Activated CD4-positive, alpha-beta T cell treated with anti-CD3 and anti-CD28 coated beads, Interleukin-2, amount 50 U/mL, for 1 hour (primary cell): ENCODE measurements at places on chromosomes 5 and 9.

DNA sequence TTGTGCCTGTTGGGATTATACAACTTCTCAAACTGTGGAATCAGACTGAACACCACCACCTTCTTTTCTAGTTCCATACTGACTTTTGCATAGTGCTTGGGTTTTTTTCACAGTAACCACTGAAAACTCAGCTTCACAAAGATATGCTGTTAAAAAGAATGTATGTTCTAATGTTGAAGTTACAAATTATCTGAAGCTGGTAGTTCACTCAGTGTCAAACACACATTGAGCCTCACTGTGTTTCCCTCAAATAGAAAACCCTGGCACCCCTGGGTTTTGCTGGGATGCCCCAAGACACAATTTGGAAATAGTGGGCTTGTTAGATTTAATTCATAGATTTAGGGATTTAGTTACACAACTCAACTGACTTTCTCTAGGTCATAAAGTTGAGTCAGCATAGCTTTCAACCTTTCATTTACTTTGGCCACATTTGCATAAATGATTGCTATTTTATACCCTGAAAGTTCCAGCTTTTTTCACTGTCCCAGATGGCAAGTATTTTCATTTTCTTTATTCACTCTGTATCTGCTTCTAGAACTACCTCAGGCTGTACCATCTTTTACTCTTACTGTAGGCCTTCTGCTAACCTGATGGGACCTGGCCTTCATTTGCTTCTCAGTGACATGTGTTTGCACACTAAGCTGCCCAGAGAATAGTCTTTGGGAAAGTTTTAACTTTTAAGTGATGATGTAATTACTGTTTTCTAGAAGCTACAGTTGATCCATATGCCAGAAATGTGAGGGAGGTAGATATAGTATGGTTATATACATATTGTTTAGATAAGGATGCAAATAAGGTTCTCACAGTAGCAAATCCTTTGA lies 115.1 kb downstream of the CDC42SE2 start:
- no peak for DNase-seq

GRCh38 chr5:54221135-54221534 lies 89.2 kb downstream of the ARL15 start:
- DNase-seq, result no peak

- no peak for DNase-seq
Measured at GRCh38 chr5:122310889-122311288, 1.1 kb upstream of the SNCAIP start.

DNA sequence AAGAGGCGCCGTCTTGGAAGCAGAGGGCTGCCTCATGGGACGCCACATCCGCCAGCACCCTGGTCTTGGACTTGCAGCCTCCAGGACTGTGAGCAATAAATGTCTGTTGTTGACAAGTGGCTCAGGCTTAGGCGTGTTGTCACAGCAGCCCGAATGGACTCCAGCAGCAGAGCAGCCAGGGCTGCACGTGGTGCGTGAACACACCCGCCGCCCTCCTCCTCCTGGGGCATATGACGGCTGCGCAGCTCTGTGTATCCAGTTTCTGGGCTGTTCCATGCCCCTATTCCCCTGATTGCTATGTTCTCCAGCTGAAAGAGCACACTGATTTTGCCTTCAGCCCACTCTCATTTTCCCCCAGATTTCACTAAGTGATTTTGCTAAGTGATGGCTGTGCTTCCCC lies 36.0 kb upstream of the CLPTM1L start:
- no peak for DNase-seq

DNA sequence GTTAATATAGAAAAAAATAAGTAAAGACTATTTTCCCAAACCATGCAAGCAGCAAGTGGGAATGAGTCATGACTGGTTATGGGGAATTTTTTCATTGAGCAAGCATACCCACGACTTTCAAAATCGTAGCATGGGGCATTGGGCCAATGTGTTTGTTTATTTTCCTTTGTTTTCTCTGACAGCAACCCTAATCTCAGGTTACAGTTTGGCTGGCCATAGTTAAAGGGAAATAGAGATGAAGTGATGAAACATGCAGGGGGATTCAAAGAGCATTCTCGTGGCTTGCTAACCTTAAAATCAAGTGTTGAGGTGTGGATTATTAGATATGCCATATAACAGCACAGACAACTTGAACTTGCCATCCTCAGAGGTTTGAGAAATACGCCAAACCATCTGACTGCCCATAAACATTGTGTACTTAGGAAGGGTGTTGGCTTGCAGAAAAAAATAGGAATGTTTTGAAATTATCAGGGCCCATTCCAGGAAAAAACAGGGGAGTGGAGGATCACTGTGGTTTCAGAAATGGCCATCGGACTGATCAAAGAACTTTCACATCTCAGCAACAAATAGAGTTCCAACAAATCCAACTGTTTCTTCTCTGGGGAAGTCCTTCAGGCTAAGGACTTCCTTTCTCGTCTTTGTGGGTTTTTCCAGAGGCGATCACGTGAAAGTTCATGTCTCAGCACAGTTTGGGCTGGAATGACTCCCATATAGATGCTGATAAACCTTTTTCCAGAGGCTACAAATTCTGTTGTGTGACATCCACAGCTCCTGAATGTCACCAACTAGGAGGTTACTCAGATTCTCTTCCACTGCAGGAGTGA lies 259.1 kb downstream of the SYK start:
- DNase-seq, result no peak

GRCh38 chr9:113580041-113580953 lies 116.8 kb downstream of the RGS3 start:
- DNase-seq, result peak; percentile 51

DNA sequence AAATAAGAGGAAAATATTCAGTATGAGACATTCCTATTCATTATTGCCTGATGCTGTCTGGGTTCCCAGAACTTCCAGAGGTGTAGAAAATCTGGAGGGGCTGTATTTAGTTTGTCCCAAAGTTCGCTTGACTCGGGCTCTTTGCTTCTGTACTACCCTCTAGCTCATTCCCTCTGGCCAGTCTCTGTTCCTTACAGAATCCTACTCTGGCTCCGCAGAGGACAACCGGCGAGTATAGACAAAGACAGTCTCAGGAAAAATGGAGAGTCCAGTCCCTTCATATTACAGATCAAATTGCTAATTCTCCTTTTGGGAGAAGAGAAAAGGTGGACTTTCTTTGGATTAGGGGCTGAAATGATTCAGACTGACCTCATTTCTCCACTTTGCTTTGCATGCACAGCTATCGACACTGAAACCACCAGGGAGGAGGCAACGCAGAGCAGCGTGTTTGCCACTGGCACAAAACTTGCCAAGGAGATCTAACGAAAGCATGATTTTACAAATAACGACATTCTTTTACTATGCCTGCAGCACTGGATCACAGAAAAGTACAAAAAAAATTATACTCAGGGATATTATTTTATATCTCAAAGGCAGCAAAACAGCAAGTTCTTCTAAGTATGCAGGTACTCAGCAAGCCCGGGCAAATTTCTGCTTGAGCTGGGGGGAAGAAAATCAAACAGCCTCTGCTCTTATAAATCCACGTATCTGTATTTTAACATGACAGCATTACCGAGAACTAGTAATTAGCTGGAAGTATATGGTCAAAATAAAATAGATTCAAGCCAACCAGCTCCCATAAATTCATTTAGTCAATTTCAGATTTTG lies 279.7 kb downstream of the NPR3 start:
- no peak for DNase-seq

- no peak for DNase-seq
Measured at GRCh38 chr9:17987189-17987588, 408.3 kb downstream of the SH3GL2 start.
